ENCODE measurements at places on chromosomes 12 and 14.
A peak's percentile ranks its signal among the peaks of the same experiment; 100 is the strongest.

DNA sequence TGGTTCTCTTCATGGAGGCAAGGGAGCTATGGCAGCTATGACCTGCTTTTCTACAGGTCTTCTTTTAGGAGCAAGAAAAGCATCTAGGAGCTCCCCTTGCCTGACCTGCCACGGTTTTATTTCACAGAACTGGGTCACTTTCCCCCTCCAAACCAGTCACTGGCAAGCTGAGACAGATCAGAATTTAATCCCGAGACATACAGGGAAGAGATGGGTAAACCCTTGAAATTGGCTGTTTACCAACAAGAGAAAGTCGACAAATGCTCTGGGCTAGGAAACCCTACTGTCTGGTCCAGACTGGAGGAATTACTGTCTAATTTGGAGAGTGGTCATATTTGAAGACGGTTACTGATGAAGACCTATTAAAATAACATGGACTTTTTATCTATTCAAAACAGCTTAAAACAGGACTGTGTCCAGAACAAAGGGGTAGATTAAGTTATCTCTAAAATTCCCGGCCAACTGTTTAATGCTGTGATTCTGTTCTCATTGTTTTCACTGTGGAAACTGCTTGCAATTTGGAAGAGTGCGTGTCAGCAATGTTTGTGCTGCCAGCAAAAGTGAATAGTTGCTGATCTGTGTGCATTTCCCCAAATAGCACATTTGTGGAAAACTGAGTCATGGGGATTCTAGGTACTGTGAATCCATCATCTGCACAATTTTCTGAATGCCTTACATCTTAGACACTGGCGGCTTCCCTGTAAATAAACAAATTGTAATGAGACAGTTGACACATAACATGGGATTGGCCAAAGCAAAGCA, 73.4 kb upstream of the EEA1 start:
- DNase-seq: no peak

- no peak for DNase-seq
Observed at GRCh38 chr14:44309331-44309730, 197.8 kb downstream of the FSCB start.

DNA sequence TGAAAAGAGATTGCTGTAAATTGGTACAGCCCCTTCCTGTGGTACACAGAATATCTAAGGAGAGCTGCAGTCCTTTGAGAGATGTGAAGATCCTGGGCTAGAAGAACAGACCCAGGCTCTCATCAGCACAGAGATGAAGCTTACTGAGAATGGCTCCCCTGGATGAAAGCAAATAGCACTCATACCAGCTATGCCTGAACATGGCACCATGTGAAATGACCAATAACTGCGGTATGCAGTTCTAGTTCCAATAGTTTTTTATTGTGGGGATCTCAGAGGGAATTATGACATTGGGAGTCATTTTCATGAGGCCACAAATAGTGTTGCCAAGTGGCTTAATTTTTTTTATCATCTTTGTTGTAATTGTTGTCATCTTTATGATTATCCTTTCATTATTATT, 15.4 kb upstream of the TRHDE start:
- no peak for DNase-seq

GRCh38 chr14:30243805-30244204, 315.2 kb upstream of the G2E3 start:
- no peak for DNase-seq

DNA sequence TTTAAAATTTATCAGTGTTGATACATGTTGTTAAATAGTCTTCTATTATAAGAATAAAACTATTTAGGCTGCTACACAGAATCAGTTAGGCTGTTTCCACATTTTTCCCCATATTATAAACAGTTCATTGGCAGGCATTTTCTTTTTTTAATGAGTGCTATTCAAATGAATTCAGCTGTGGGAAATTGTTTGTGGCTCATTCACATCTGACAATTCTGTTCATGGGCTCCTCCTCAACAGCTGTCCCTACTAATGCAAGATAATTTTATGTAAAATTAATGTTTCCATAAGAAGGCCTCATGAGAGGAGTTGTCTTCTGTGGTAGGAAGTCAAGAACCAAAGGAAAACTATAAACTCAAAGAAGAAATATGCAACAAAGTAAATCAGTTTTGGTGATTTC, 218.0 kb downstream of the PPFIA2 start:
- DNase-seq: no peak

DNA sequence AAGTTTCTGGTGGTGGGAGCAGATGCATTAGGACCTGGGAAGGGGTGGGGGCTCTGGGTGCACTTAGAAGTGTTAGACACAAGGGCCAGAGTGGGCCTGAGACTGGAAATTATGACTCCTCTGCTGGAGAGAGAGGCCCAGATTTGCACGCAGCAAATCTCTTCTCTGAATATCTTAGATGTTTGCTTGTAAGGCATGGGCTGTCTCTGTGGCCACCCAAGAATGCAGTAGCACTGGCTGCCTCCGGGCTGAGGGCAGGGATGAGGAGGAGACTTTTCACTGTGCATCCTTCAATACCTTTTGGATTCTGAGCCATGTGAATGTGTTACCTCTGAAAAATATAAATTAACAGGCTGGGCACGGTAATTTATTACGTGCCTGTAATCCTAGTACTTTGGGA, 14.0 kb upstream of the RABGGTA start:
- DNase-seq: no peak

GRCh38 chr12:102568276-102568675, 87.9 kb upstream of the IGF1 start:
- no peak for DNase-seq

- DNase-seq: no peak
Observed at GRCh38 chr12:42873401-42873800, 283.9 kb upstream of the PRICKLE1 start.

DNA sequence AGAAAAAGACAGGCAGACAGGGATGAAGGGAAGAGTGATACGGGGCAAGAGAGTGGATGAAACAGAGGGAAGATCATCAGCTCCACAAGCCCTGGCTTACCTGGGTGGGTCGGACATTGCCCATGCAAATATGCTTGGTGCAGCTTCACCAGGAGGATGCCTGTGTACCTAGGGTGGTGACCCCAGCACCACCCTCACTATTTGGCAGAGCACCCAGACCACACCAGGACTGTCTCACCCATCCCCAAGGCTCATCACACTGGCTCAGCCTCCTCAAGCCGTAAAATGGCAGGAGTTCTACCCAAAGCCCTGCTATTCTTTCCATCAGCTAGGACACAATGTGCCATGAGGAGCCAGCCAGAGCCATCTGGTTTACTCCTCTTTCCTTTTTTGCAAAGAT, 3.0 kb downstream of the GALNT8 start:
- no peak for DNase-seq

GRCh38 chr14:77882636-77883035, 82.7 kb downstream of the ADCK1 start:
- DNase-seq: no peak

DNA sequence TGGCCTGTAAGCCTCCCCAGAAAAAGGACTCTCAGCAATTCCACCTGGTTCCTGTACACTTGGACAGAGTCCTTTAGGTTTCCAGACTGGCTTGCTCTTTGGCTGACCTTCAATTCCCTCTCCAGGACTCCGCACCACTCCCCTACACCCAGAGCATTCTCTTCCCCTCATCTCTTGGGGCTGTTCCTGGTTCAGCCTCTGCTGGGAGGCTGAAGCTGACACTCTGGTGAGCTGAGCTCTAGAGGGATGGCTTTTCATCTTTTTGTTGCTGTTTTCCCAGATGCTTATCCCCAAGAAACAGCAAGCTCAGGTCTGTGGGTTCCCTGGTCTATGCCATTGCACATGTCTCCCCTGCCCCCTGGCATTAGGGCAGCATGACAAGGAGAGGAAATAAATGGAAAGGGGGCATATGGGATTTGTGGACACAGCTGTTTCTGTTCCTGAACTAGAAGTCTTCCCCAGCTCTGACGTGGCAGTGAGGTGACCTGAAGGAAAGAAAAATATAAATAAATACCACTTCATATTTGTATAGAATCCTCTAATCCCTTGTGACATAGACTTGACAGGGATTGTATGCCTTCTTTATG, 1.3 kb downstream of the RNASE7 start:
- DNase-seq: no peak

DNA sequence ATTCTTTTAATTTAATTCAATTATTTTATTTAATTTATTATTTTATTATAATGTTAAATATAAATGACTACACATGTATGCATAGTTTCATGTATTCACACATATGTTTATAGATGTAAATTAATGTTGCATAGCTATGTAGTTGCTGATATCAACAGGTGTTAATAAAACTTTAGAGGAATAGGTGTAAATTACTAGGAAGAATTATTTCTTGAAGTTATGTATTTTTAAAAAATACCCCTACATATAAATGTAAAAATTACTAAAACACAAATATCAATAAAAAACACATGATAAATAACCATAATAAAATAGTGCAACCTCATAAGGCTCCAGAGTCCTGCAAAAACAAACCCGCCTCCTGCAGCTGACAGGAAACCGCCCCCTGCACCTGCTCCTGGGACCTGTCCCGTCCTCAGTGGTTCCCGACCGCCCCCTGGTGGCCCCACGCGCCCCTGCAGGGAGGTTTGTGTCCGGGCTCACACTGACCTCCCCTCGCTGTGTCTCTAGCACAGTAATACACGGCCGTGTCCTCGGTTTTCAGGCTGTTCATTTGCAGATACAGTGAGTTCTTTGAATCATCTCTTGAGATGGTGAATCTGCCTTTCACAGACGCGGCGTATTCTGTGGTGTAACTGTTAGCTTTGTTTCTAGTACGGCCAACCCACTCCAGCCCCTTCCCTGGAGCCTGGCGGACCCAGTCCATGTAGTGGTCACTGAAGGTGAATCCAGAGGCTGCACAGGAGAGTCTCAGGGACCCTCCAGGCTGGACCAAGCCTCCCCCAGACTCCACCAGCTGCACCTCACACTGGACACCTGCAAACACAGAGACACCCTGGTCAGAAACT, 1264.0 kb downstream of the TMEM121 start:
- peak; percentile 60 for DNase-seq

DNA sequence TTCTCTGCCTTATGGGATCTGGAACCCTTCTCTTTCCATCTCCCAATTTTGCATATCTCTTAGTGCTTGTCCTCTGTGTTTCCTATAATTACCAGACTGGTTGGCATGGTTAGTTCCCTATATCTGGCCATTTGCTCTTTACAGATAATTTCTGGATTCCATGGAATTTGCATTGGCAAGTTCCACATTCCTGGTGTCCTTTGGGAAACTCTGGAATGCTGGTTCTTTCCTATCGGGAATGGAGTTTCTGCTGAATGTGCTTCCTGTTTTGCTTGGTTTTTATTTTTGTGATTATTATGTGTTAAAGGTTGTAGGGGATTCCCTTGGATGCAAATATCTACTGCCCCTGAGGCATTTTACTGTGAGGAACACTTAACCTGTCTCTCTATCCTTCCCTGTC, 193.0 kb upstream of the BTG1 start:
- no peak for DNase-seq

GRCh38 chr12:62865065-62865464, 69.9 kb downstream of the PPM1H start:
- DNase-seq: no peak

- no peak for DNase-seq
Observed at GRCh38 chr14:104968541-104969401, 9.4 kb downstream of the AHNAK2 start.
